Aorta (tissue), 5 donors: ENCODE measurements at places on chromosomes 5 and 9.

GRCh38 chr9:133151601-133152525 lies 11.9 kb downstream of the GBGT1 start:
- DNase-seq: no peak

DNA sequence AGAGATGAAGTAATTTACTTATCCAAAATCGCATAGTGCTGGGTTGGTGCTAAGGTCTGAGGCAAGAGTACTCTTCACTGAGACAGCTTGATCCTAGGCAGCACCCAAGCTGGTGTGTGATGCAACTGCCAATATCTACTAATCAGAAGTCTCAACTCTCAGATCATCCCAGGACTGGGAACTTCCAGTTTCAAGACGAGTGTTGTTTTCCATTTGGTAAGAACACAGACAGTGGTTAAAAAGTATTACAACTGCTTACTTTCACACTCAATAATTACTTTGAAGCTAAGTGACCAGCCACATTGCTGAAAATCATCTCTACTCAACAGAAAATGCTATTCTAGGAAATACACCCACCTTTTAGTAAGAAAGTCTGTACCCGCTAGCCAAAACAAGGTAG lies 45.3 kb downstream of the FBXW11 start:
- no peak for DNase-seq

- no peak for DNase-seq
These were observed 23.0 kb upstream of the B4GALT1 start for GRCh38 chr9:33190021-33190705.

- DNase-seq: no peak
These were observed 27.7 kb upstream of the SSBP2 start for GRCh38 chr5:81778642-81779041.

GRCh38 chr5:109937951-109938350 lies 248.2 kb downstream of the MAN2A1 start:
- DNase-seq: no peak

DNA sequence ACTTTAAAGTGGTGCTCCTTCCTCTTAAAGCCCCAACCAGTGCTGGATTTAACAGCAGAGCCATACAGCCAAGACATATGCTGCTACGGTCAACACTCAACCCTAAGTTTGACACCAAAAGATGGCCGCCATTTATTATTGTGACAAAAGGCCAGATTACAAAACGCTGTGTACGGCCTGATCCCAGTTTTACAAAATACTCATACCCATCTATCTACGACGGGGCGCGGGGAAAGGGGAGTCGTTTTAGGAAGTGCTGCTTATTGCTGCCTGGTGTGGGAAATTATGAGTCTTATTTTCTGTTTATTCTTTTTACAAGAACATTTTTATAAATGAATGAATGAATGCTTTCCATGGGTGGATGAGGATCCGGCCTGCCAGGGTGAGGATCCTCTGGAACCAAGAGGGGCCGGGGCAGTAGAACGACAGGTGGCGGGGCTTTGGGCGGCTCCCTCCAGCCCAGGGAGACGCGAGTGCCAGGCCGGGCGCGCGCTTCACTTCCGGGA lies 457 bp upstream of the IDNK start:
- no peak for DNase-seq

- DNase-seq: no peak
These were observed 2.7 kb downstream of the PCDHGC3 start for GRCh38 chr5:141478321-141478945.

DNA sequence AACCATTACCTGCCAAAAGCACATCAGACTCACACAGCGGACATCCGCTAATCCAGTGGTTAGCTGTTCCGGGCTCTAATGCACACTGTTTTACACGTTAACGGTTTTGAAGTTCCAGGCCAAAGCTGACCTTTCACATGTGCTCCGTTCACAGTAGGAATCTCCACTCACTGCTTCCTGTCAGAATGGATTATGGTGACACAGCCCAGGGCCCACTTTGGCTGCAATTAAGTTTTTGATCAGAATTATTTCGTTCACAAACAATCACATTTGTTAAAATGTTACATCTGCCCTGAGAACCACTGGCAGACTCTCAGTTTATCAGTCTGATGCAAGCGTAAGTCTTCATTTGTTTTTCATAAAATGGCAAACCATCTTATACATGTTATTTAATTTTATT lies 30.2 kb upstream of the CATSPER3 start:
- DNase-seq: no peak
